ENCODE measurements at places on chromosomes 12 and 14. TPM values are rescaled to one million over a fixed set of nuclear protein-coding genes. Genes with fewer than 3 reads are reported as not detected.

DNA sequence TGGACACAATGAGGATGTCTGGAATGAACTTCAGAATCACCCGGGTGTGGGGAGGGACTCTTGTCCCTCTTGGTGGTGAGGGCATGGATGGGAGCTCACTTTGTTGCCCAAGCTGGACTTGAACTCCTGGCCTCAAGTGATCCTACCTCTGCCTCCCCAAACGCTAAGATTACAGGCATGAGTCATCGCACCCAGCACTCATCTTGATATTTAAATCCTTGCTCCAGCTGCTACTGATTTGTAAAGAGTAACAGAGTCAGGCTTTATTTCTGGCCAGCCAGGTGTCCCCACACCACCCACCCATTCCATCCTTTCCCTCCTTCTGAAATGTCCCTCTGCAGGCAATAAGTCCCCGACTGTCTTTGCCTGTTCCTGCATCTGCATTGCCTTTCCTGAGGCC lies 4.9 kb downstream of the DDX54 start:
- DNase-seq, result no peak

- peak; percentile 51 for DNase-seq
Observed at GRCh38 chr14:95196268-95196667, 38.9 kb upstream of the DICER1 start.

GRCh38 chr12:92722897-92723296 lies 20.1 kb downstream of the PLEKHG7 start:
- DNase-seq, result no peak

Gene LRFN5
- total RNA-seq, result not detected

Gene NTF3
- 11.5 TPM for total RNA-seq

Gene AQP5
- not detected for total RNA-seq

Gene SLC10A1
- not detected for total RNA-seq

Measured in OCI-LY7 (cell line).